NCI-H1105 treated with DMSO at 0.1 percent for 48 hours (cell line): ENCODE measurements at places on chromosomes 13 and 19.

- no peak for DNase-seq
Measured at GRCh38 chr19:5106191-5106726, 137.3 kb downstream of the KDM4B start.

DNA sequence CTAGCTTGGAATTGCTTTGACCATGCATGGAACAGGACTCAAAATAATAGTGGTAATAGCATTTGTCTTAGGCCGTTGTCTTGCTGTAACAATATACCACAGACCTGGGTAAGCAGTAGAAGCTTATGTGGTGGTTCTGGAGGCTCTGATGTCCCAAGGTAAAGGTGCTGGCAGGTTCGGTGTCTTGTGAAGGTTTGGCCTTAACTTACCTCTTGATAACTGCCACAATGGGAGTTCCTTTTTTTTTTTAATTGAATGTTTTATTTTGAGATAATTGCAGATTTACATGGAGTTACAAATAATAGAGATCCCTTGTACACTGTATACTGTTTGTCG lies 5.8 kb downstream of the RPL21 start:
- no peak for DNase-seq

DNA sequence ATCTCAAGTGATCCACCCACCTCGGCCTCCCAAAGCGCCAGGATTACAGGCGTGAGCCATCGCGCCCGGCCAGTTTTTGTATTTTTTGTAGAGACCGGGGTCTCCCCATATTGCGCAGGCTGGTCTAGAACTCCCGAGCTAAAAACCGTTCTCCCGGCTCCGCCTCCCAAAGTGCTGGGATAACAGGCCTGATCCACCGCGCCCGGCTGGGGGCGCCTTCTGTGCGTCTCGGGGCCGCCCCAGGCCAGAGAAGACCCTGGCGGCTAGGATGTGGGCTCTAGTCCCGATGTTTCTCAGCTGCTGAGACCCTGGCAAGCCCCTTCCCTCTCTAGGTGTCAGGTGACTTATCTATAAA lies 3.6 kb downstream of the ARHGAP45 start:
- DNase-seq: no peak

GRCh38 chr13:79112016-79112415 lies 294.0 kb downstream of the RBM26 start:
- no peak for DNase-seq

- DNase-seq: no peak
Measured at GRCh38 chr19:36125557-36125956, 10.3 kb downstream of the TBCB start.

DNA sequence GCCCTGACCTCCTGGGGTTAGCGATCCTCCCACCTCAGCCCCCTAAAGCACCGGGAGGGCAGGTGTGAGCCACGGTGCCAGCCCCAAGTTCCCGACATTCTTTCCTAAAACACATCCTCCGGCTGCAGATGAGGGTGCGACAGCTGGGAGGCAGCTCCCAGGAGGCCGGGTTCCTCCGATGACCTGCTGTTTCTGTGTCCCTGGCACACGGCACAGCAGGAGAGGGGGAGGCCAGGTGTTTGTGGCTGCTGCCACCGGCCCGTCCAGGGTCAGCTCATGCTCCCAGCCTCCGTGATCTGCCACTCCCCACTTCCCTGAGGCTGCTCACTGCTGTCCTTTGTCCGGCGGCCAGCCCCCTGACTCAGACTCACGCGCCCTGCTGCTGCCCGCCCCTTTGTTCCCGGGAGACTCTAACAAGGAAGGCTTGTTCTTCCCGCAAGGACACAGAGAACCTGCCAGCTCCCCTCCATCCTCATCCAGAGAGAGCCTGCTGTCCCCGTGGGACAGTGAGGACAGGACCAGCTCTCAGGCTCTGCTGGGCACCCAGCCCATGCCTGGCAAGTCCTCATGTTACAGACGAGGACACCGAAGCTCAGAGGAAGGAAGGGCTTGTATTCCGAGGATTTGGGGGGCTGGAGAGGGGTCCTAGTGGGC lies 10.6 kb upstream of the MADCAM1 start:
- peak; percentile 64 for DNase-seq

- no peak for DNase-seq
Measured at GRCh38 chr19:15893477-15893876, 4.4 kb downstream of the CYP4F2 start.

DNA sequence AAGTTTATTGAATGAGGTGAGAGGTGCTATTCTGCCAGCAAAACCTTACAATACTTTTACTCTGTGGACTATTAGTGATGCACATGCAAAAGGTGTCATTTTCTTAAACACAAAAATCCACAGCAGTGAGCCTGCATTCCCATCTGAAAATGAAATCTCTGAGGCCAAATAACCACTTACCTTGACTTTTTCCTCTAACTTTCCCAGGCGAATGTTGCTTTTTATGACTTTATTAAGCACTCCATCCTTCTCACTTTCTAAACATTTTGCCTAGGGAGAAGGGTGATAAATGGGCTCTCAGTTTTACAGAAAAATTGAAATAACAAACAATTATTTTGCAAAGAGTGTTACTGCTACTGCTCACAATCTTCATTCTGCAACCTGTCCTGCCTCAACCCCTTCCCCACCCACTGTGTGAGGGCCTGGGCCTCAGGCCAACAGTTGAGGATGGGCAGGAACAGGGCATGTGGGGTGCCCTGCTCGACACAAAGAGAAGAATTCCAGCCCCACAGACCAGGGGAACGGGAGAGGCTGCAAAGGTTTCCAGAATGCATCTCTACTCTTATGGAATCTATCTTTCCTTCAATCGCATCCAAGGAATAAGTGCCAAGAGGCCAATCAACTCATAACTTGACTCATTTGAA lies 18.1 kb upstream of the SLC7A9 start:
- DNase-seq: no peak

DNA sequence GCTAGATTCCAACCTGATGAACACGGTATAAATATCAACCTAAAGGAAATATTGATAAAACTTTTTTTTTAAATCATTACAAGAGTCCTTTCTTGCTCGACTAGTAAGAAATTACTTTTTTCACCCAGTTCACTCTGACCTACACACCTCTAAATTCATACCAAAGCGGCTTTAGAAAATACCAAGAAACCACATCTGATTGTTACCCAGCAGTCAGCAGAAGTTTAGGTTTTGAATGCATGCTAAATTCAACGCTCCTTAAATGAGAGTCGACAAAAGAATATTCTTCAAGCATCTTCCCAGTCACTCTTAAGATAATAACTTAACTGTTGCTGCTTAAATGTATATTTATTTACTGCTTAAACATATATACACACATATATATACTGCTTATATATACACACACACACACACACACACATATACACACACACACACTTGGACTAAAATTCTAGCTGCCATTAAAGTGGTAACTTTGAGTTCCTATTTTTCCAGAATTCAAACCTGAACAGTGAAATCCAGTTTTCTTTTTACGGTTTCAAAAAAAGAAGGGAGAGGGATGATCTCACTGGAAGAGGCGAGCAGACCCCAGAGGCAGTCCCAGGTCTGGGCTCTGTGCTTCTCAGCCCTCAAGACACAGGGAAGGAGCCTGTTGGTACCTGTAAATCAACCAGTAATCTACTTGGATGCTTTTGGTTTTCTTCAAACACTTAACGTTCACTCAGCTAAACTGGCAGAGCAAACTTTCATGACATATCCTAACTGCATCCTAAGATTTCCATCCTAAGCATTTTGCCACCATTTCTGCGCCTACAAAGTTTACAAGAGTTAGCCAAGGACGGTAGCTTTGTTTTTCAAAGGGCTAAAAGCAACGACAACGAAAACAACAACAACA lies 1.7 kb downstream of the STK24 start:
- DNase-seq: no peak

DNA sequence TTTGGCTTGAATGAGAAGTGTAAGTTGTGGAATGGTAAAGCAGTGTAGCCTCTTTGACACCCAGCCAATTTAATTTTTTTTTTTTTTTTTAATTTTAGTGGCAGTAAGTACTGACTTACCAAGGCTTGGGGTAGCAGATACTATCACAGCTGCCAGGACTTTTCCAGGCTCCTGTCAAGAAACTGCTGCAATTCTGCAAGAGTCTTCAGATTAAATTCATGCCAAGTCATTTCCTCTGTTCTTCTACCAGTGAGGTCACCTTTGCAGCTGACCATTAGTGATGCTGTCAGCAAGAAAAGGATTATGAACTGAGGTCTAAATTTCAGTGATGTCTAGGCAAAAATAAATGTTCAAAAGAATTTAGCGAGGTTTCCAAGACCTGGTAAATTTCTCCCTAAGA lies 91.2 kb downstream of the GGACT start:
- DNase-seq: no peak

- DNase-seq: no peak
Measured at GRCh38 chr19:33774751-33775150, 21.9 kb upstream of the KCTD15 start.

GRCh38 chr13:40190641-40191100 lies 475.8 kb downstream of the FOXO1 start:
- DNase-seq: no peak

DNA sequence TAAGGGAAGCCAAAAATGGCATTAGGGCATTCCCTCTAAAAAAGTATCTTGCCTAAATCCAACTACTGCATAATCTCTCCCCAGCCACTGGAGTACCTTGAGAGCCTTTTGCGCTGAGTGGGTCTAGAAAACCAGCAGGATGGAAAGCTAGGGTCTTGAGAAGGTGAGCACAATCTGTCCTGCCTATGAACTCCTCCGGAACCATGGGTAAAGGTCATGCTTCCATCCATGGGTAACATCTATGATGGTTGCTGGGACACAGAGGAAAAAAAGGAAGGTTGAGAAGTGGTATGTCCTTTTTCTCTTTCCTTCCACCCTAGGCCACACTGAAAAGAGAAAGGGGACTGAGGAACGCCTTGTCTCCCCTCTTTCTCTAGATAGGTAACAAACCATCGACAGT lies 52.4 kb downstream of the ZNF676 start:
- no peak for DNase-seq

DNA sequence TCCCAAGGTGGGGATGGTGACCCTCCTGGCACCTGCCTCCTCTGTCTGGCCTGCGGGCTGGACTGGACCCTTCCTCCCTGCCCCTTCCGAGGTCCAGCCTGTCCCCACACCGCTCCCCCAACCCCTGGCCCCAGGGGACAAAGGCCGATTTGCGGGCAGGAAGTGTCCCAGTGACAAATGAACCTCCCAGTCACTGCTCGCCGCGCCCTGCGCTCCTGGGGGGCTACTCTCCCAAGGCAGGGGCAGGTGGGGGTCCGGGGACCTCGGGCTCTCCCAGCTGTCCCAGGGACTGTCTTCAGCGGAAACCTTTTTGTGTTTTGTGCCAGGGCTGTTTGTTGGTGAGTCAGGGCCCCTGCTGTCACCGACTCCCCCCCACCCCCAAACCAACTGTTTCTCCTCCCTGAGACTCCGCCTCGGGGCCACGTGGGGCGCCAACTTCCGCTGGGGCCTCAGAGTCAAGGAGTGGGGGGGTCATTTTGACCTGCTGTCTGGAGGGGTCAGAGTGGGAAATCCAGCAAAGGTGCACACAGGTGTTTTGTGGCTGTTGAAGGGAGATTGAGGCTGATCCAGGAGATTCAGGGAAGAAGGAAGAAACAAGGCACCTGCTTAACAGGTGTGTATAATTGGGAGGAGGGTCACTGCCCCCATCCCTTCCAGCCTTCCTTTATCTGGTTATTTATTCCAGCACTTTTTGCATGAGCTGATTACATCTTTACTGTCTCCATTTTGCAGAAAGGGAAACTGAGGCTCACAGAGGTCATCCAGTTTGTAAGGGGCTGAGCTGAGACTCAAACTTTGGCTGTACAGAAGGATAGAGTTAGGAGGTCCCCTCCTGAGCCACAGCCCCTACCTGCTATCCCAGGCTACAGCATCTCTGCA lies 831 bp downstream of the PGPEP1 start:
- DNase-seq: peak; percentile 21

DNA sequence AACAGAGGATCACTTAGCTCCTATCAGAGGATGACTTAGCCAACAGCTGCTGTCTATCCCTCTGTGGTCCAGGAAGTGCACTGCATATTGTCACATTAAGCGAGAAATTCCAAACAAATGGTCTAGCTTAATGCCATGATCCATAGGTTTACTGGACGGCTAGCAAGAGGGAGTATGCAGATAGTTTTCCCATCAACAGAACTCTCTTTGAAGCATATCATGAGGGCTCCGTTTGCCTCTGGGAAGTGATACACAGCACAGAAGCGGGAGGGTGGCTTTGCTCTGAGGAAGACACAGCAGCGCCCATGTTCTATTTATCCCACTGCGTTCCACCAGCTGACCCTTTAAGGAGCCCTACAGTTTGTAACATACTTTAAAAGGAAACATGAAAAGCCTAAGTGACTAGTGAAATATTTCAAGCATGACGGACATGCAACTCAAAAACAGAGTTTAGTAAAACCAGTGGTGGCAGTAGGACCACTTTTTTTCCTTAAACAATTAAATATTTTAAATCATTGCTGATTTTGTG lies 52.7 kb downstream of the COL4A1 start:
- no peak for DNase-seq

GRCh38 chr19:49326165-49326704 lies 1.2 kb upstream of the SLC6A16 start:
- no peak for DNase-seq

DNA sequence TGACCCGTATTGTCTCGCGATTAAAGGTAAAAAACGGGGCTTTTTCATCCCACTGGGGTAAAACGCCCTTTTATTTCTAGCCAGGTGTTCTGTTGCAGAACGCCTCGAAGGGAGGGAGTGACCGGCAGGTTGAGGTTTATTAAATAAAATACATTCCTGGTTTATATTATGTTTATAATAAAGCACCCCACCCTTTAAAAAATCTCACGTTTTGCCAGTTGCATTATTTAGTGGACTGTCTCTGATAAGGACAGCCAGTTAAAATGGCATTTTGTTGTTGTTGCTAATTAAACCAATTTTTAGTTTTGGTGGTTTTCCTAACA lies 25.1 kb upstream of the ZNF850 start:
- no peak for DNase-seq

DNA sequence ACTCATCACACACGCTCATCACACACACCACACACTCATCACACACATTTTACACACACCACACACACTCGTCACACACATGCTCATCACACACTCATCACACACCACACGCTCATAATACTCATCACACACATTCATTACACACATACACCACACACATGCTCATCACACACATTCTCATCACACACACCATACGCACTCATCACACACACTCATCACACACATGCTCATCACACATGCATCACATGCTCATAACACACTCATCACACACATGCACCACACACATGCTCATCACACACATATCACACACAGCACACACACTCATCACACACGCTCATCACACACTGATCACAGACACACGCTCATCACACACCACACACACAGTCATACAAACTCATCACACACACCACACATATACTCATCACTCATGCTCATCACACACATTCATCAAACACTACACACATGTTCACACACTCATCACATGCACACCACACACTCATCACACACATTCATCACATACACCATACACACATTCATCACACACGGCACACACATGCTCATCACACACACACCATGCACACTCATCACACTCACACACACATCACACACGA lies 247.1 kb upstream of the SGCG start:
- no peak for DNase-seq

GRCh38 chr19:33370783-33371182 lies 2.7 kb upstream of the CEBPG start:
- no peak for DNase-seq

GRCh38 chr19:16325641-16326400 lies 1.2 kb downstream of the KLF2 start:
- peak; percentile 77 for DNase-seq
